ENCODE measurements at places on chromosomes 7 and 10. TPM values are rescaled to one million over a fixed set of nuclear protein-coding genes. Genes with fewer than 3 reads are reported as not detected.

FEZF1 gene
- total RNA-seq = not detected

DNA sequence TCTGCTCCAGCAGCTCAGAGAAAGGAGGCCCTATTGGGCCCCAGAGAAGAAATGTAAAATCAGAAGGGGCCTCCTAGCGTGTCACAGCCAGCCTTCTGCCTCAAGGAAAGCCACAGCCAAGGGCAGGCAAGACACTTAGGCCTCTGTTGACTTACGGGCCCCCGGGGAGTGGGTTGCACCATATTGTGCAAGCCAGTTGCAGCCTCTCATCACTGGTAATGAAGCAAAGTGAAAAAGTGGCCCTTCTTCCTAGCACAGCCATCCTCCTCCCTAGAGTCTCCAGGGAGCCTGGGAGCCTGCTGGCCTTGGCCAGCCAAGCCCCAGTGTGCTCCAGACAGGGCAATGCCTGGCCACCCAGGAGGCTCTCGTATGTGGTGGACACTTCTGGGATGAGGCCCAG, 56.2 kb upstream of the GDF10 start:
- DNase-seq = no peak

NEUROD6 gene
- not detected for total RNA-seq

DNA sequence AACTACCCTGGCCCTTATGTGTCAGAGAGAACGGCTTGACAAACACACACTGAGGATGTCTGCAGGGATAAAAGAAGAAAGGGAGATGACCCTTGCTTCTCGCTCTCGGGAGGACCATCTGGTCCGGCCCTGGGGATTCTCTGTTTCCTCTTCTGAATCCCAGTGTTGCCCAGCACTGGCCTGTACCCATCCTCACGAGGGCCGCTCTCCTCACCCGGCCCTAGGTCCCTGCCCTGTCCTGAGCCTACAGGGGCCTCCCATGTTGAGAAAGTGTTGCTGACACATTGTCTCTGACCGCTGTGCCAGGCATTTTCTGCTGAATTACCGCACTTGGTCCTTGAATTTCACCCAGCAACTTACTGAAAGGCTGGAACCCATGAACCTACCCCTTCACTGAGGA, 171.9 kb upstream of the LANCL2 start:
- DNase-seq = no peak

GIMAP5 gene
- total RNA-seq = 1.7 TPM

- no peak for DNase-seq
Observed at GRCh38 chr10:78581133-78581694, 487.6 kb upstream of the ZMIZ1 start.

DNA sequence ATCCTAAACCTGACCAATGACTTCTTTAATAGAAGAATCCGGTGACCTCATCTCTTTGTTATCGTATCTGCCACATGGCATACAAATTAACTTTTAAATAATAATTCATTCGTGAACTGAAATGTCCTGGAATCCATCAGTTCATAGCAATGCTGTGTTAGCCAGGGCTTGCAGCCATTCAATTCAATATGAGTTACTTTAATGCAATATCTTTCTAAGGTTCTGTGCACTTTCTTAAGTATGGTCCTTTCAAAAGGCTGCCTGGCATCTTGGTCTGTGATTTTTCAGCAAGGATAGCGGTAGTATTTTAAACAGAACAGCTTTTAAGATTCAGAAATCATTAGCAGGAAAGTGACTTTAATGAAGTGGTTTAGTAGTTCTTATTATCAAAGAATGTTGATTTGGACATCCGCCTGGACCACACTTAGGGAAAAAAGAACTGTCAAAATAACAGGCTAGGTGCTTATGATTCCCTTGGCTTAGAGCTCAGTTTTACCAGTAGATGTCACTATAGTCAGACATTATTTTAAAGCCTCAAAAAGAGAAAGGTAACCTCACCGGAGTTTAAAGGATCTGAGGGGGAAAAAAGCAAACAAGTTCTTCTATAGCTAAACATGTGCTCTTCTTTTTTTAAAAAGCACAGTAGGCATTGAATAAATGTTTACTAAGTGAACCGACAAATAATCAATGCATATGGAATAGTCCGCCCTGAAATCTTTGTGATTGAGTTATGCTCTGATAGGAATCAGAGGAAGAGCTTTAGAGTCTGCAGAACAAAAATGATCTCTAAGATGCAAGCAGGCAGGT, 22.7 kb downstream of the SLC35G1 start:
- no peak for DNase-seq

RHOBTB1 gene
- total RNA-seq = 9.4 TPM

GRCh38 chr7:117119192-117119924, 166.1 kb downstream of the ST7 start:
- DNase-seq = peak; percentile 87

SYT15B gene
- 1.4 TPM for total RNA-seq

DNA sequence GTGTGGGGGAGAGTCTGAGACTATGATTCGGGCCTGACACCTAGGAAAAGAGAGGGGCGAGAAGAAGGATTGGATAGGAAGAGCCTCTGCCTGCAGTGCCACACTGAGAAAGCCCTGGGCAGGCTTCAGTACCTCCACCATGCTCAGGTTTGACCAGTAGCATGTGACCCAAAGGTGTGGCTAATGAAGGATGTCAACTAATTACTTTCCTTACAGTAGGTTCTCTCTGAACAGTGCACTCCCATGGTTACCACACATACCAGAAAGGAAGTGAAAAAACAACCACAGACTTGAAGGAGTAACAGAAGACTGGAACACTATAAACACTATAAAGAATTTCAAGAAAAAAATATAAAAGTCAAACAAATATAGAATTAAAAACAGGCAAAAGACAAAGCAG, 46.2 kb downstream of the SEM1 start:
- DNase-seq = no peak

DNA sequence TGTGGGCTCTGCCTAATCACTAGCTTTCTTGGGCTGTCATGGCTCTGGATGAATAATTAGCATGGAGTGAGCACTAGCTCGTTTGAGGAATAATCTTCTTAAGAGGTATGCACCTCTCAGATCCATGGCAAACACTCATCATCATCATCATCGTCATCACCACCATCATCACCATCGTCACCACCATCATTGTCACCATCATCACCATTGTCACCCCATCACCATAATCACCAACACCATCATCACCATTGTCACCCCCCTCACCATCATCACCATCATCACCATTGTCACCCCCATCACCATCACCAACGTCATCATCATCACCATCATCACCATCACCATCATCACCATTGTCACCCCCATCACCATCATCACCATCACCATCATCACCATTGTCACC, 60.8 kb upstream of the NMT2 start:
- no peak for DNase-seq

DNA sequence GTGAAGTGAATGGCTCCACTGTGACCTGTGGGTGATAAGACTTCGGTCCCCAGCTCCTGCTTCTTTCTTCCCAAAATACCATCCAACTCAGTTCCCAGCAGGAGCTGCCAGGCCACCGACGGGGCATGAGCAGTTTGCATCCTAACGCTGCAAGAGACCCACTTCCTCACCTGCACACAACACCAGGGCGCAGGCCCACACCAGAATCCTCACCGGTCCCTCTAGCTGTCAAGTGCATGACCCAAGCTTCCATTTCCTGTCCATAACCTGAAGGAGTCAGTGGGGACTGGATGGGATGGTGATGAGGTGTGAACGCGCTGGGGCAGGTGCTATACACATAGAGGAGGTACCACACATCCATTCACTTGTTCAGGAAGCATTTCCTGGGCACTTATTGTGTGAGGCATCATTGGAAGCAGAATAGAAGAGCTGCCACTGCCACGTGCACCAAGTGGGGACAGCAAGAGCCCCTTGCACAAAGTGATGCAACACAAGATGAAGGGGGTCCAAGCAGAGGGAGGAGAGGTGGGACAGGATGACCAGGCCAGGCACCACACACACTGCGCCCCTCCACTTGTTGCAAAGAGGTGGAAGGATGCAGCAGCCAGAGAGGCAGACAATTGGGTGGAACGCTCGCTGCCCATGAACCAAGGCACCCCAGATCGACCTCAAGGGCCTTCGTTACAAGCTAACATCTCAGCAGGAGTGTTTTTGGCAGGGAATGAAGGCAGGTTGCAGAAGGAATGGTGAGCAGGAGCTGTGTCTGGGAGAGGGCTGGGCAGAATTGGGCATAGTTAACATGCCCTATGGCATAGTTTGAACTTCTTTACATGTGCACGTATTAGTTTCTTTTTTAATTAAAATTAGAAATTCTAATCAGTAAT, 605.8 kb upstream of the MGMT start:
- no peak for DNase-seq

Data from ovary (tissue), 10 donors.